Urinary bladder (tissue), 4 donors: ENCODE measurements at places on chromosomes 7 and 10. TPM values are rescaled to one million over a fixed set of nuclear protein-coding genes. Genes with fewer than 3 reads are reported as not detected.

CPA4 gene
- not detected for polyA plus RNA-seq

UNCX gene
- polyA plus RNA-seq, result not detected

WASHC2C gene
- 27.1 TPM for polyA plus RNA-seq

NOS3 gene
- 15.8 TPM for polyA plus RNA-seq

PNLIP gene
- 0.11 TPM for polyA plus RNA-seq

ANK3 gene
- 10.9 TPM for polyA plus RNA-seq

CTTNBP2 gene
- 6.3 TPM for polyA plus RNA-seq

GIMAP4 gene
- 41.1 TPM for polyA plus RNA-seq

CYP2C9 gene
- polyA plus RNA-seq, result 0.61 TPM

PRR15 gene
- 4.8 TPM for polyA plus RNA-seq

GLI3 gene
- 8.1 TPM for polyA plus RNA-seq

CCDC146 gene
- polyA plus RNA-seq, result 6.6 TPM

CYP2C18 gene
- polyA plus RNA-seq, result 0.04 TPM

TECTB gene
- not detected for polyA plus RNA-seq

PLXDC2 gene
- 25.9 TPM for polyA plus RNA-seq

CFAP58 gene
- 0.34 TPM for polyA plus RNA-seq

TAS2R5 gene
- polyA plus RNA-seq, result 0.87 TPM

CRTAC1 gene
- polyA plus RNA-seq, result 7.5 TPM

NPSR1 gene
- polyA plus RNA-seq, result not detected

OPN1SW gene
- not detected for polyA plus RNA-seq

SMKR1 gene
- not detected for polyA plus RNA-seq

OR6V1 gene
- not detected for polyA plus RNA-seq

ASZ1 gene
- not detected for polyA plus RNA-seq
